Cerebellar nuclear complex (tissue), 1 donor: ENCODE measurements at places on chromosomes 6 and 20.

DNA sequence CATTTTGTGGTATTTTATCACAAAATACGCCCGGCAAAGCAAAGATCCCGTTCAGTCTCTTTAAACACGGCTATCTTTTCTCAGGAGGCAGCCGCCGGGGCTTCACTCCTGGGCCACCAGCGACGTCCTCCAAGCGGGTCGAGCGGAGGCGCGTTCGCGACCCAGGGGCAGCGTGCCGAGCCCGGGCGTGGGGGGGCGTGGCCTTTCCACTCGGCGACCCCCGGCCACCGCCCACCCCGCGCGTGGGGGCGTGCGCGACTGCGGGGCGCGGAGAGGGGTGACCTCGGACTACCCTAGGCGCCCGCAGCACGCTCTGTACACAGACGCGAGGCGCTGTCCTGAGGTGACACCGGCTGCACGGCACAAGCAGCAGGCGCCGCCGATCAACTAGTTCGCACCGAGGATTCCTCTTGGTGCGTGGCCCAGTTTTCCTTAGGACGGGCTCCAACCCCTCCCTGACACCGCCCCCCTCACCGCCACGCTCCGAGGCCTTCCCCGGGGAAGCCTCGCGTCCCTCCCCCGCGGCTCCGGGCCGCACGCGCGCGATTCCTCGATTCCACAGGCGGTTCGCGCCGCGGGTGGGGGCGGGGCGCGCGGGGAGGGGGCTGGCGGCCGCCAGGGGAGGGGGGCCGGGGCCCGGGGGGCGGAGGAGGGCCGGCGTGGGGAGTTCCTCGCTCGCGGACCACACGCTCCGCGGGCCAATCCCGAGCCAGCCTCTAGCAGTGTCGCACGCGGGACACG, 1.1 kb upstream of the JARID2 start:
- no peak for DNase-seq

GRCh38 chr6:139257291-139257690, 34.5 kb downstream of the TXLNB start:
- DNase-seq: no peak

GRCh38 chr6:109340811-109341210, 41.5 kb downstream of the CD164 start:
- no peak for DNase-seq

GRCh38 chr6:22237526-22237925, 59.3 kb downstream of the PRL start:
- no peak for DNase-seq

DNA sequence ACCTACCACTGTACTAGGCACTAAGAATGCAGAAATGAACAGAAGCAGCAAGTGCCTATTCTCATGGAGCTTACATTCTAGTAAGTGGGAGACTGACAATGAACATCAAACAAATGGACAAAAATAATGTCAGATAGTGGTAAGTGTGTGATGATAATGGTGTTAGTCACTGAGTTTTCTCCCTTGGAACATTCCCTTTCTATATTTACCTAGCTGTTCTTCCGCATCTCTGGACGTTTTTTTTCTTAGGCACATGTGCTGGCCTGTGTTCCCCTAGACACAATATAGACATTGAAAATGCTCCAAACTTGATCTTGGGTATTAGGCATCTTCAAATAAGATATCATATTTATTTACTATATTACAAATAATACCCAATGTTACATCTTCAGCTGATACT, 218.1 kb upstream of the GJE1 start:
- no peak for DNase-seq

DNA sequence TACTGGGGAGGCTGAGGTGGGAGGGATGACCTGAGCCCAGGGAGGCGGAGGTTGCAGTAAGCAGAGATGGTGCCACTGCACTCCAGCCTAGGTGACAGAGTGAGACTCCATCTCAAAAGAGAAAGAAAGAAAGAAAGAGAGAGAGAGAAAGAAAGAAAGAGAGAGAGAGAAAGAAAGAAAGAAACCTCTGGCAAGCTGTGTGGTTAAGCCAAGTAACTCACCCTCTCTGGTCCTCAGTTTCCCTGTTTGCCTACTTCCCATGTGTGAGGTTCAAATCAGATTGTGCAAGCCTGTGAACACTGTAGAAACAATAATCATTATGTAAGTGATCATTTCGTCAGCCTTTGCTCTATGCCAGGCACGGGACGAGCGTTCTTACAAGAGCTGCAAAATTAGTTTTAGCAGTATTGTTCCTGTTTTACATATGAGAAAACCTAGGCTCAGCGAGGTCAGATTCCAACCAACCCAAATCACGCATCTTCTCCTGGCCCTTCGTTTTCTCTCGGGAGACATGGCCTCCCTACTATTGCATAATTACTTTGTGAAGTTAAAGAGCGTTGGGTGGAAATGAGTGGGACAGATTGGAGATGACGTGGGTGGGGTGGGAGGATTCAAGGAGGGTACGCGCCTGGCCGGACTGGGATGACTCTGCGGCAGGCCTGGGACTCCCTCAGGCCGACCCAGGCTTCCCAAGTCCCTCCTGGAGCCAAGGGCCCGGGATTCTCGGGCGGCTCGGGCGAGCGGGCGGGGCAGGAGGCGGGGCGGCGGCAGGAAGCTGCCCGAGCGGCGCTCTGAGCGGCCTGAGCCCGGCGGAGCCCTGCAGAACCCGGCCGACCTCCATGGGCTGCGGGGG, at the start of gene SNX21:
SNX21 (plus strand) TSS at position 770 of the 853 bp plus-strand sequence. CDS start 121 bp downstream, outside the sequence.
- peak; percentile 14 for DNase-seq

- DNase-seq: no peak
These were observed at the start of gene SRSF12 for GRCh38 chr6:89117211-89118108. TSS of gene SRSF12 (minus strand) at chr6:89118071. CDS start at chr6:89117887, 184 bp downstream.

DNA sequence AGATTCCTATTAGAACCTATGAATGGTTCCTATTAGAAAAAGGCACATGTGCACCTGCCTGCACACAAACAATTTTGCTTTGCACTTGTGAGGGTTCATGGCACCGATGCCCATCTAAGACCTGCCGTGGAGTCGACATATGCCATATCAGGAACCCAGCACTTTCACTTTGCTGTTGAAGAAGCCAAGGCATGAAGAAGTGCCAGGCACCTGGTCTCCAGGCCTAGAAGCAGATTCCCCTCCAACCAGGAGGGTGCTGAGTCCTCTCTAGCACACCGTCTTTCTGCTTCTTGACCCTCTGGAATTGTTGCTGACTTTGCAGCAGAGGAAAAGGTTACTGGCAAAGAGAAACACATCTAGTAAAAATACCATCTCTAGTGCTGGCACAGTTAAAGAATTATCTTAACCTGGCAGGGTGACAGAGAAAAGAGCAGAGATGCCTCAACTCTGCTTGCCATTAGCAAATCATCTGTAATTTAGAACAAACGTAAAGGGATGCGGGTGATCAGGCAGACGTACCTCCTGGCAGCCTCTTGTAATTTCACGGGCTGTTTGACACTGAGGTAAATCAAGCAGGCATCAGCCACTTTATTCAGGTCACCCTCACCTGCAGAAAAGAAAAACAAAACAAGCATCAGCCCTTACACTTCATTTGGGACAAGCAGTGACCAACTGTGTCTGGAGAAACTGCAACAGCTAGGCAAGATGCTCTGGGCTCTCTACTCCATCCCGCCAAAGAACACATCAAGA, 37.2 kb downstream of the TTI1 start:
- DNase-seq: peak; percentile 42

DNA sequence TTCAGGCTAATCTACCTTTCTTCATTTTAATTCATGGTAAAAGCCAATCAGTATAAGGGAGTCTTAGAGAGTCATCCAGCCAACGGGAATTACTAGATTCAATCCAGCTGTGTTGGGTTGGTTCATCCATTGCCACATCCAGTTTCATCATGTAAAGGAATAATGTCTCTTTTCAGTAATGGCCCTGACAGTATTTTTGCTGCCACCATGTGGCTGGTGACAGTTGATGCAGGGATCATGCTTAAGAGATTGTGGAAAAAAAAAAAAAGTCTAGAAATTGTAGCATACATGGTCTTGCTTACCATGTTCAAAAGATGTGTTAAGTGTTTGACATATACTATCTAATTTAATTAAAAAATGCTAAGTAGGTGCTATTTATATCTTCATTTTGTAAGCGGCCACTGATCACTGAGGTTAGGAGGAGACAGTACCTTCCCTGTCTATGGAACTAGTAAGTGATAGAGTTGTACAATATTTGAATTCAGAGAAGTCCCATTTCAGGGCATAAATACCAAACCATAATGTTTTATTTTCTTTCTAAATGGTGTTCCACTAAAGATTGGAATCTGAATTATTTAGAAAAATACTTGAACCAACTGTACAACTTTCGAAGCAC, 135.9 kb downstream of the KHDRBS2 start:
- DNase-seq: no peak

DNA sequence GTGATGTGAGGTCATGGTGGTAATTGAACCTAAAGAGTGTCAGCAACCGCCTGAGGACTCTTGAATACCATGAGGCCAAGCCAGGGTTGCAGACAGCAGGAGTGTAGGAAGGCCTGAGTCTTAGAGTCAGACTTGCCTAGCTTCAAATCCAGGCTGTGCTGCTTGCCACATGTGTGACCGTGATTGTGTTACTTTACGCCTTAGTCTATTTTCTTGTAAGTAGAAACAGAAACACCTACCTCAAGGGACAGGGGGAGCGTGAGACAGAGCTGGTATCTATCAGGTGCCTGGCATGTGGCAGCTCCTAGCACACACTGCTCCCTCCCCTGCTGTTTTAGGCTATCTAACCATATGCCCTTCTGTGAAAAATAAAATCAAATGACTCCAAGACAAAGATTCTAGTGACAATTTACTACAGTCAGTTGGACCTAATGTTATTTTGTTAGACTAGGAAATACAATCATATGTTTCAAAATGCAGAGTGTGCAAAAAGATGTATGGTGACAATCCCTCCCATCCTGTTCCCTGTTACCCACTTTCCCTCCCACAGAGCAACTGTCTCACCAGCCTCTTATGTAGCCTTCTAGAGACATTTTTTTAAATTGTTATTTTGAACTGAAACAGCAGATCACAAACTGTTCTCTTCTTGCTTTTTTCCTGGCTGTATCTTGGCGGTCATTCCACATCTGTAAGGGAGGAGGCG, 21.7 kb downstream of the TAF8 start:
- no peak for DNase-seq

- DNase-seq: no peak
These were observed 161.0 kb downstream of the TSHZ2 start for GRCh38 chr20:53133125-53133524.

DNA sequence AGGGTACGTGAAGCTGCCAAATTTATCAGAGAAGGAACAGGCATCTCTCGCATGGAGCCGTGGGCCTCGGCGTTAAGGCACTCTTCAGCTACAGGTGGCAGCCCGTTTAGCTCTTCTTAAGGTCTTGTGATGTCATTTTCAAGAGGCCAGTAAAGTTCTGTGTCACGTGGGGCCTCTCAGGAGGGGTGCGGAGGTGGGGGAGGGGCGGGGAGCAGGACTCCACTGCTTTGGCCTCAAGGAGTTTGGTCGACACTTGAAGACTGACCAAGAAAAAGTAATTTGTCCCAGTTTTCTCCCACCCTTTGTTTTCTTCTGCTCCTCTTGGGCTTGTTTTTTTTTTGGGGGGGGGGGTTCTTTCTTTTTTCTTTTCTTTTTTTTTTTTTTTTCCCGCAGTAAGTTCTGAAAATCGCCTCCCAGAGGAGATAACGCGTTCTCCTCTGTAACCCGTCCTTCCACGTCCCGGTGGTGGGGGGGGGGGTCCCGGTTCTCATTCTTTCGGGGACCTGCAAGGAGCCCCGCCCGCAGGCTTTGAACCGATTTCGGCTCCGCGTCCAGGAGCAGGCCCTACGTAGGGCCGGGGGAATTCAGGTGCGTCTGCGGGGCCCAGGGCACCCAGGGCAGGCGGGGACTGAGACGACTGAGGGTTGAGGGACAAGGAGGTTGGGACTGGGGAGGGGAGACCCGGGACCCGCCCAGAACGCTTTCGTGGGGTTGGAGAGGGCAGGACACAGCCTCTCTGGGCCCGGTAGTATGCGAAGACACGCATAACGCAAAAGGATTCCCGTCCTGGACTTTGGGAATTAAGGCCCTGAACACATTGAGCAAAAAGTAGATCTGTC, 26.0 kb downstream of the GPX6 start:
- DNase-seq: no peak

- DNase-seq: no peak
These were observed 398.6 kb downstream of the KHDRBS2 start for GRCh38 chr6:61887423-61887822.

- no peak for DNase-seq
These were observed 306.3 kb downstream of the PHF3 start for GRCh38 chr6:63941747-63942470.

- no peak for DNase-seq
These were observed 357.1 kb upstream of the HSF2 start for GRCh38 chr6:122042380-122042779.
